ENCODE measurements at places on chromosomes 16 and 17. TPM values are rescaled to one million over a fixed set of nuclear protein-coding genes. Genes with fewer than 3 reads are reported as not detected.

GRCh38 chr16:55944377-55944802 lies 69.2 kb upstream of the CES5A start:
- peak; percentile 75 for DNase-seq
- no peaks in the 10 kb centered on the region for H3K4me1 ChIP-seq
- no peak overlapping the region for H3K27ac ChIP-seq
- no peak overlapping the region for H3K4me3 ChIP-seq
- peaks cover 19% of the 10 kb centered on the region for H3K27me3 ChIP-seq

DNA sequence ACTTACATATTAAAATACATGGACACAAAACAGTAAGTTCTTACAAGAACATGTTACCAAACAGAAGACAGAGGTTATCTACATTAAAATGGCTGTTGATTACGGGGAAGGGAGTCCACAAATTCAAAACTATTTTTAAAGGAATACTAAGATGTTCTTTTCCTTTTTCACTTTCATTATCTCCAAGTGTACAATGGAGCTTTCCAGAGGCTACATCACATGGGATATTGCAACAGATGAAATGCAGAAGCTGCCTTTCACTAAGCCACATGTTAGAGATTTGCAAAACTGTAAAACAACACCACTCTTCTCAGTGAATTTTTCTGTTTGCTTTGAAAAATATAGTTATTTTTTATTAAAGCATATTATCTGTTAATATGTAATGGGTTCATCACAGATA lies 53.6 kb downstream of the XPO6 start:
- H3K4me1 ChIP-seq: peaks cover 18% of the 10 kb centered on the region
- H3K4me3 ChIP-seq: 0 out of 2 replicates have a peak overlapping the region, but pooled peaks have one; percentile 18
- H3K27me3 ChIP-seq: no peaks in the 10 kb centered on the region
- peaks cover 26% of the 10 kb centered on the region for H3K36me3 ChIP-seq
- peak; percentile 59 for DNase-seq
- H3K27ac ChIP-seq: peak overlapping the region; percentile 47

- no peaks in the 10 kb centered on the region for H3K4me1 ChIP-seq
- no peaks in the 10 kb centered on the region for H3K27me3 ChIP-seq
- H3K27ac ChIP-seq: no peak overlapping the region
- peaks cover 6% of the 10 kb centered on the region for H3K36me3 ChIP-seq
These were observed 59.7 kb downstream of the IL21R start for GRCh38 chr16:27461483-27462171.

- no peaks in the 10 kb centered on the region for H3K4me1 ChIP-seq
- H3K27ac ChIP-seq: no peak overlapping the region
- H3K27me3 ChIP-seq: no peaks in the 10 kb centered on the region
- DNase-seq: no peak
These were observed 28.2 kb upstream of the SHISA6 start for GRCh38 chr17:11212792-11213191.

DNA sequence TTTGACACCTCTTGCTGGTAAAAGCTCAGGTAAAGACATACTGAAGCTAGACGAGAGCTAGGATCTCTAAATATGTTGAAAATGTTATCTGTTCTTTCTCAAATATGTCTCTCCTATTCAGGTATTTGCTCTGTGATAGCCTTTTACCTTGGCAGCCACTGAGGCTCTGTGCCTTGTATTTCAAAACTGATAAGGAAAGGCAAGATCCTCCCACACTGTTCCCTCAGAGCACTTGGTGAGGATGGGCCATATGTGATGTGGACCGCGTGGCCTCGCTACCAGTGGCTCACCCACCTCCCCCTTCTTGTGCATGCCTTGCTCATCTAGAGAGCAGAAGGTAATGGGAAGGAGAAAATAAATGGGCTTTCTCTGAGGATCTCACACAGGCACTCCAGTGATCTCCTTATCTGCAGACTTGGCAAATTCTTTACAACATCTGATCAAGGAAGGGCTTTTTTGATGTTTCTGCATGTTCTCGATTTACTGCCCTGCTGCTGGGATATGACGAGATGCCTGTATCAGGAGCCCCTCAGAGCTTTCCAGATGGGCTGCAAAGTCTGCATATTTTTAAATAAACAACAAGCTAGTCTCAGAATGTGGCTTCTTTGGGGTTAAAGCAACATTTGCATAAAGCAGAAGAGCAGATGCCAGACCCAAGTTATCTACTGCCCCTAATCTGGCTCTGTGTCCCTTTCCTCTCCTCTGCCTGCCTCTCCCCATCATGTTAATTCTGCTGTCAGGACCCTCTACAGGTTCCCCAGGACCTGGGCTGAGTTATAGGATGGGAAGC lies 16.9 kb downstream of the HOXB1 start:
- no peak overlapping the region for H3K4me3 ChIP-seq
- no peak for DNase-seq
- H3K27me3 ChIP-seq: peaks cover 29% of the 10 kb centered on the region
- no peaks in the 10 kb centered on the region for H3K36me3 ChIP-seq
- H3K4me1 ChIP-seq: peaks cover 16% of the 10 kb centered on the region
- H3K27ac ChIP-seq: no peak overlapping the region

GRCh38 chr16:49556249-49556605 lies 182.6 kb downstream of the C16orf78 start:
- H3K27me3 ChIP-seq: no peaks in the 10 kb centered on the region
- DNase-seq: no peak
- no peaks in the 10 kb centered on the region for H3K36me3 ChIP-seq
- H3K4me1 ChIP-seq: no peaks in the 10 kb centered on the region

DNA sequence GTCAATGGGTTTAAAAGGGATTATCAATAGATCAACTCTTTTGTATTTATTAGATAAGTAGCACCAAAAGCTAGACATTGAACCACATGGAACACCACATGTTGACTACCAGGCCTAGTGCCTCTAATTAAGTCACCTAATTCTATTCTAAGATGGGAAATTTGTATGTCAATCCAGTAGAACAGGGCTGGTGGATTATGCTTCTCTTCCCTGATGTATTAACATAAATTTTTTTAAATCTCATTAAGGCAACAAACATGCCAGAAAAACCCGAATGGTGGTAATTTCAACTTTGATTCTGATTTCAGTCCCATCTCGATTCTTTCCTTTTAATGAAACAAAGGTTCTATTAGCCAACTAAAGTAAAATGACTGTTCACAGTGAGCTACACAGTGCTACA lies 92.6 kb downstream of the KANSL1 start:
- peak overlapping the region; percentile 9 for H3K4me3 ChIP-seq
- H3K36me3 ChIP-seq: no peaks in the 10 kb centered on the region
- H3K27me3 ChIP-seq: no peaks in the 10 kb centered on the region
- peaks cover 39% of the 10 kb centered on the region for H3K4me1 ChIP-seq

- H3K4me3 ChIP-seq: no peak overlapping the region
- H3K36me3 ChIP-seq: no peaks in the 10 kb centered on the region
- H3K27me3 ChIP-seq: no peaks in the 10 kb centered on the region
These were observed 5.6 kb upstream of the CARHSP1 start for GRCh38 chr16:8874388-8874787.

- peaks cover 3% of the 10 kb centered on the region for H3K4me1 ChIP-seq
- peak; percentile 15 for DNase-seq
- no peak overlapping the region for H3K4me3 ChIP-seq
- no peaks in the 10 kb centered on the region for H3K27me3 ChIP-seq
- H3K36me3 ChIP-seq: no peaks in the 10 kb centered on the region
These were observed 7.3 kb upstream of the PRPSAP2 start for GRCh38 chr17:18850679-18851078.

DNA sequence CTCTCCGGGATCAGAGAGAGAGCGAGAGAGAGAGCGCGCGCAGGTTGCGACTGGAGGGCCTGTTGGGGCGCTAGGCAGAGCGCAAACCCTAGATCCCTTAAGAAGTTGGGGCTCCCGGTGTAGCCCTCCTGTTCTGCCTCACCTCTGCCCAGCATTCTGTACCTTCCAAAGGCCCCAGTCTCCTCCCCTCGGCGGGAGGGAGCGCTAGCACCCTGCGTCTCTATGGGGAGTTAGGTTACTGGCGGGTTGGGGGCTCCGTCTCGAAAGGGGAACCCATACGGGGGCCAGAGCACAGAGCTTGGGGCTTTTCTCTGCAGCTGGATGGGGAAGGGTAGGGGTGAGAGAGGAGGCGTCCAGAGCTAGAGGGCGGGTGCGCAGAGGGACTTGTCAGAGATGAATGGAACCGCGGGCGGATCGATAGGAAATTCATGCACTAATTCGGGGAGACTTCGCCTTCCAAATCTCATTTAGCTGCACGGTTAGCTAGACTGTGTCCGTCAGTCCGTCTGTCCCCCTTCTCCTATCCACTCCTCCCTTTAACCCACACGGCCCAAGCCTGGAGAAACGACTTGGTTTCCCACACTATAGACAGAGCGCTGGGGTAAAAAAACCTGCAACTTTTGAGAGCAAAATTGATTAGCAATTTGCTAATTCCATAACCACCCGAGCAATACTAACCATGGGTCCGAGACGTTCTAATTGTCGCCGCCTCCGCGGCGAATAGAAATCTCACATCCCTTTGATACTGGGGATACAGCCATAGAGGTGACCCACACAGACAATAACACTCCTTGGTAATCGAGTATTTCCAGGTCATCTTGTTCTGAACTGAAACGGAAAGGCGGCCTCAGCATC lies 693 bp upstream of the HOXB4 start:
- H3K4me3 ChIP-seq: peak overlapping the region; percentile 83
- H3K4me1 ChIP-seq: peaks cover 21% of the 10 kb centered on the region
- 0 out of 2 replicates have a peak overlapping the region, but pooled peaks have one; percentile 3 for H3K27ac ChIP-seq
- DNase-seq: peak; percentile 44
- H3K27me3 ChIP-seq: no peaks in the 10 kb centered on the region

- H3K4me1 ChIP-seq: no peaks in the 10 kb centered on the region
- no peaks in the 10 kb centered on the region for H3K27me3 ChIP-seq
- no peak overlapping the region for H3K27ac ChIP-seq
These were observed 181.6 kb downstream of the DNAH9 start for GRCh38 chr17:11779892-11780291.

DNA sequence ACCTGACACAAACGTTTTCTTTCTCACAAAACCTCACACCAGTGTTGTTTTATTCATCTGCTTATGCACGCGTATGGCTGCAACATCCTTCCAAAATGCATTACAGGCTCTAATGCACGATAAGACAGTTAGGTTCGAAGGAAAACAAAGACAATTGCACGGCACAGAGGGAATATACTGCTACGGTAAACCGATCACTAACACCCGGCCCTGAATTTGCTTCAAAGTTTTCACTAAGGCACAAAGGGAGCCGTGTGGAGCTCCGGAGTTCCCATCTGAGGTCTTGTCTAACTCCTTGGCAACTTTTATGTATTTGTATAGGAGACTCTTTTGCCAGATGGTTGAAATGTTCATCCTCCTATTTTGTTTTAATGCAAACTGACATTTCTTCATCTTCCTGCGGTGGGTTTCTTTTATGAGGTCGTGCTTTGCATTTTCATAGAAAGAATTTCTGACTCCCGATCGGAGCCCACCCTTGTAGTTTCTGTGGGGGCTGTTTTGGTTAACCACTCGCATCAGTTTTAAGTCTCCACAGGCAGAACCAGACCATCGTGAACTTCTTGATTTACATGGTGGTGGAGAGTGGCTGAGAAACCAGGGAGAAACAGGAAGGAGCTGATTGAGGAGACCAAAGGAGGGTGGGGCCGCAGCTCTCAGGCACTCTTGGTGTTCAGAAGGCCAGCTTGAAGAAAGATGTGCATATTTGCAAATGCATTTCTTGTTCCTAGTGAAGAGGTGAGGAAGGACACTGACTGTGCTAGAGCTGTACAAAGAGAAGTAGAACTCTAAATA lies 516.8 kb downstream of the MAF start:
- H3K36me3 ChIP-seq: no peaks in the 10 kb centered on the region
- H3K4me3 ChIP-seq: no peak overlapping the region
- no peak overlapping the region for H3K27ac ChIP-seq
- H3K27me3 ChIP-seq: no peaks in the 10 kb centered on the region
- DNase-seq: no peak

- H3K4me1 ChIP-seq: peaks cover 3% of the 10 kb centered on the region
- H3K27ac ChIP-seq: peak overlapping the region; percentile 39
- DNase-seq: peak; percentile 99
- no peaks in the 10 kb centered on the region for H3K27me3 ChIP-seq
These were observed 64.1 kb downstream of the TIMM22 start for GRCh38 chr17:1060991-1061390.

- DNase-seq: no peak
- H3K36me3 ChIP-seq: no peaks in the 10 kb centered on the region
- H3K4me3 ChIP-seq: no peak overlapping the region
- no peaks in the 10 kb centered on the region for H3K4me1 ChIP-seq
- no peak overlapping the region for H3K27ac ChIP-seq
These were observed 3.3 kb downstream of the TSPOAP1 start for GRCh38 chr17:58325289-58325726.

- no peak overlapping the region for H3K27ac ChIP-seq
- no peaks in the 10 kb centered on the region for H3K4me1 ChIP-seq
- no peaks in the 10 kb centered on the region for H3K36me3 ChIP-seq
- no peak overlapping the region for H3K4me3 ChIP-seq
These were observed 21.8 kb upstream of the GNG13 start for GRCh38 chr16:822174-822908.

- peak within 1 kb of the TSS; percentile 73 for H3K27ac ChIP-seq
- H3K4me3 ChIP-seq: peak within 1 kb of the TSS; percentile 90
- no peaks in the 10 kb centered on the region for H3K4me1 ChIP-seq
- no peak for DNase-seq
- H3K36me3 ChIP-seq: 0 out of 2 replicates have a peak, but pooled peaks cover 7% of the 10 kb centered on the region
- H3K27me3 ChIP-seq: no peaks in the 10 kb centered on the region
These were observed at the start of gene PHLPP2 for GRCh38 chr16:71724320-71724751. PHLPP2 (minus strand) TSS chr16:71724701; CDS start chr16:71714795, 9,906 bp downstream.

DNA sequence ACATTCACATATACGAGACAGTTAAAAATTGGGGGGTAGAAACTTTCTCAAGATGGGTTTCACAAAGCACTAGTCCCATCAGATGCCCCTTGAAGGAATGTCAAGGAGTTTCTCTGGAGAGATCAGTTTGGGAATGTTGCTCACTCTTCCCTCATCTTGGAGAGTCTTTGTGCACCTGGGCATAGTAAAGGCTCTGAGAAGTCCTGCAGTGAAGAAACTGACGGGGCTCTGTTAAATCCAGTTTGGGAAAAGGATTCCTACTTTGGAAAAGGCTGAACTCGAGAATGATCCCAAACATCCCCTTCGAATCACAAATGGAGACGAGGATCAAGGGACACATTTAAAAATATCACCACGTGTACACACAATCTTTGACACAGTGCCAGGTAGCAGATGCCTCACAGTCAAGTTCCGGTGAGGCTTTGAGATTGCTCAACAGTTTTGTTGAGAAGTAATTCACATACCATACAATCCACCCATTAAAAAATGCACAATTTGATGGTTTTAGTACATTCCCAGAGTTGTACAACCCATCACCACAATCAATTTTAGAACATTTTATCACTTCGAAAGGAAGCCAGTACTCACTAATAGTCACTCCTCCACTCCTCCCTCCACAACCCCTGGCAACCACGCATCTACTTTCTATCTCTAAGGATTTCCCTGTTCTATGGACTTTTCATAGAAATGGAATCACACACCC lies 203.4 kb upstream of the FOXF1 start:
- DNase-seq: peak; percentile 75
- H3K36me3 ChIP-seq: no peaks in the 10 kb centered on the region
- no peak overlapping the region for H3K4me3 ChIP-seq
- peaks cover 22% of the 10 kb centered on the region for H3K27me3 ChIP-seq
- H3K4me1 ChIP-seq: peaks cover 15% of the 10 kb centered on the region

The TP53TG3B gene
- not detected for total RNA-seq

The CHRNE gene
- total RNA-seq: 0.13 TPM

The TMEM235 gene
- not detected for total RNA-seq

The RECQL5 gene
- total RNA-seq: 12.8 TPM

The RUNDC3A gene
- not detected for total RNA-seq

Measured in GM23248 (cell line).